ENCODE measurements at places on chromosomes 3 and 15. TPM values are rescaled to one million over a fixed set of nuclear protein-coding genes. Genes with fewer than 3 reads are reported as not detected.
A peak's percentile ranks its signal among the peaks of the same experiment; 100 is the strongest.

Gene AGTR1
- 0.59 TPM for total RNA-seq

Gene CASR
- not detected for total RNA-seq

Gene GNB5
- total RNA-seq = 10.2 TPM

- peak; percentile 46 for DNase-seq
These were observed 441.3 kb downstream of the MAGI1 start for GRCh38 chr3:65597226-65597951.

- DNase-seq = no peak
These were observed 3.0 kb downstream of the CXCR6 start for GRCh38 chr3:45946307-45946706.

All from heart right ventricle (tissue), 16 donors.